PC-3 (cell line): ENCODE measurements at places on chromosomes 12 and 14. TPM values are rescaled to one million over a fixed set of nuclear protein-coding genes. Genes with fewer than 3 reads are reported as not detected.
A peak's percentile ranks its signal among the peaks of the same experiment; 100 is the strongest.

Gene OR10P1
- total RNA-seq, result not detected in 2 replicates

- DNase-seq, result peak; percentile 72
These were observed 33.6 kb upstream of the HNF1A start for GRCh38 chr12:120944645-120945217.

GRCh38 chr12:82174383-82174782 lies 183.8 kb downstream of the CCDC59 start:
- DNase-seq, result no peak

- DNase-seq, result no peak
These were observed 87.0 kb downstream of the TRMT5 start for GRCh38 chr14:60893911-60894310.

- DNase-seq, result no peak
These were observed 156.5 kb upstream of the RMST start for GRCh38 chr12:97306147-97306546.

DNA sequence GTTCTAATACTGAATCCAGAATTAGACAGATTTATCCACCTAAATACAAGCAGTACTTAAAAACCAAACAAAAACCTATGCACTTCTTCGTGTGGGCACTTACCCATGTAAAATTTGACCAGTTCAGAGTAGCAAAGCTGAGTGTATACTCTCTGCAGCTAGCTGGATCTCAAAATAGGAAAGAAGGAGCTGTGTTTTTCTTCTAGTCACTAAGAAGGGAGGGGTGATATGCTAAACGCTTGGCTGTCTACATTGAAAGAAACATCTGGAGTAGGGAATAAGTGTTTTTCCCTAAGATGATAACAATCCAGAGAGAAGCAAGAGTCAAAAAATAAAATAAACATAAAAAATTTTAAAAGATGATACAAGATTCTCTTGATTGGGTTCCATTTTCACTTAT lies 20.0 kb downstream of the RBMS2 start:
- no peak for DNase-seq

Gene RNASE7
- not detected in 2 replicates for total RNA-seq

Gene NXPH4
- total RNA-seq, result 10.7 and 15.1 TPM in 2 replicates

Gene RERGL
- not detected in 2 replicates for total RNA-seq

Gene BMP4
- 8.7 and 16.5 TPM in 2 replicates for total RNA-seq

DNA sequence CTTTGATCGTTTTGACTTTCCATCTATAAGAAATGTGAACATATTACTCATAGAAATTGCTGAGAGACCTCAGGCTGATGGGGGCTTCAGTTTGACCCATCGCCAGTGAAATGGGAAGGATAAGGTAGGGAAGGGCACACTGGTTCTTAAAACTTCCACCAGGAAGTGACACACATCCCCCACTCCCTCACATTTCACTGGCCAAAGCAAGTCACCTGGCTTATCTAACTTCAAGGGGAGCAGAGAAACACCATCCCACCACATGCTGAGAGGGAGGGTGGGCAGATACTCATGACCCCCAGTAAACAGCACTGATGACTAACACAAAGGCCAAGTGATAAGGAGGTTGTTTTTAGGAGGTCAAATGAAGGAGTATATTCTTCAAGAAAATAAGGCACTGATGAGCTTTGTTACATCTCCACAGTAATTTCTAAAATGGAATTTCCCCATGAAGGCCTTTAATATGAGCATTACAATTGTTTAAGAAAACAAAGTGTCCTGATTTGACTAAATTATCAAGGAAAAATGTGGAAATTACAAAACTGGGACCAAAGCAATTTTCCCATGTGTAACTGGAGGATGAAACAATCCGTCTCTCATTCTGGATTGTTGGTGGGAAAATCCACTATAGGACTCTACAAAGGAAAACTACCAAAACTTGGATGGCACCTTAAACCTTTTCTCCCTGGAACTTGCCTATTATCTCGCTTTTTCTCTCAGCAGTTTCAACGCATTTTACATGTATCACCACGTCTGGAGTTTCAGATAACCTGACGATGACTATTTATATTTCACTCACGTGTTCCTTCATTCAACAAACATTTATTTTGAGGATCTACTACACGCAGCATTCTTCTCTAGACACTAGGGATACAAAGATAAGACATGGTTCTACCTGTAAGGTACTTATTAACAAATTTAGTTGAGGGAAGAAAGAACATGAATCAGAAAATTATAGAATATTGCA lies 91.8 kb upstream of the EEA1 start:
- DNase-seq, result no peak

DNA sequence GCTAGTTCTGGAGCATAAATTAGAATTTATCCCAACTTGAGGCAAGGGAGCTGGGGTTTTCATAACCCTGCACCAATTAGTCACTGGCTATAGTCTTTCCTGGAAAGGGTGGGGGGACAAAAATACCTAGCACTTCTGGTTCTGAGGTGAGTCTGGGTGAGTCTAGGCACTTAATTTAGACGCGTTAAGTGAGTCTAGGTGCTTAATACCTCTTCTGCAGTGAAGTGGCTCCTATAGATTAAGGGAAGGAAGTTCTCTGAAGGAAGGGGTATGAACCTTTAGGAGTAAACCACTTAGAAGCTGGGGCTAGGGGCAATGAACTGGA lies 251.7 kb downstream of the EFCAB11 start:
- DNase-seq, result no peak

Gene KRT83
- total RNA-seq, result 0.33 and 1.1 TPM in 2 replicates

DNA sequence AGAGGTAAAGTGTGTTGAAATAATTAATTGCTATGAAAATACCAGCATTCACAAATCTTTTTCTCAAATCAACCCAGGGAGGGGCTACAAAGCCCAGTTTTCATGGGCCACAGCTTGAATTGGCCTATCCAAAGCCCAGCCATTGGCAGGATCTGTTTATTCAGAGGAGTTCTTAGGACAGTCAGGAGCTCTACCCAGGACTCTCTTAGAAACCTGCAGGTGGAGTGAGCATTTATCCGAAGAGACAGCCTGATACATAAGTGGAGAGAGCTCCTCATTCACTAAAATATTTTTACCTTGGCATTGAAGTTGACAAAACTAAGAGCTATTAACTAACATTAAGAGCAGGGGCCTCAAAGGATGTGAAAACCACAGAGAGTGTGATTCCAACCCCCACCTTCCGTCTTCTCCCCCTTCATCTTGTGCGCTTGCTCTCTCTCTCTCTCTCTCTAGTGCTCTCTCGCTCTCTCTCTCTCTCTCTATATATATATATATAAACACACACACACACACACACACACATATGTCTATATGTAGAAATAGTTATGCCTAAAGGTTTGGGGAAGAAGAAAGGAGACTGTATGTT lies 315.5 kb downstream of the SNAPC1 start:
- no peak for DNase-seq

DNA sequence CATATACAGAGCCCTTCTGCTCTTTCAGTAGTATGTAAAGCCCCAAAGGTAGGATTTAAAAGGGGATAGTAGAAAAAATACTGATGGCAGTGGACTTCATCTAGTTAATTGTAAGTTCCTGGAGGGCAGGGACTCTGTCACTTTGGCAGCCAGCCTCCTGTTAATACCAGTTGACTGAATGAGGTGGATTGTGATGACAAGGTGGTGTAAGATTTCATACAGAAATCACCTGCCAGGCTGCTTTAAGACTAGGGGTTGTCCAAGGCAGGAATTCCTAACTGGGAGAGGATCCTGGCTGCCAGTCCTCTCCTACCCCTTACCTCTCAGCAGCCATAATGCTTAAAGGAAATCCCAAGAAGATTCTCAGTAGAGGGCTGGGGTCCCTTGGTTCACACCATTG lies 7.3 kb downstream of the DYRK2 start:
- peak; percentile 32 for DNase-seq

- peak; percentile 62 for DNase-seq
These were observed 448 bp downstream of the FBXL14 start for GRCh38 chr12:1594006-1594260.

Gene PTCSC3
- total RNA-seq, result not detected in 2 replicates

Gene SRRM4
- under 0.01 TPM in 1 of 2 replicates, not detected in the other for total RNA-seq

DNA sequence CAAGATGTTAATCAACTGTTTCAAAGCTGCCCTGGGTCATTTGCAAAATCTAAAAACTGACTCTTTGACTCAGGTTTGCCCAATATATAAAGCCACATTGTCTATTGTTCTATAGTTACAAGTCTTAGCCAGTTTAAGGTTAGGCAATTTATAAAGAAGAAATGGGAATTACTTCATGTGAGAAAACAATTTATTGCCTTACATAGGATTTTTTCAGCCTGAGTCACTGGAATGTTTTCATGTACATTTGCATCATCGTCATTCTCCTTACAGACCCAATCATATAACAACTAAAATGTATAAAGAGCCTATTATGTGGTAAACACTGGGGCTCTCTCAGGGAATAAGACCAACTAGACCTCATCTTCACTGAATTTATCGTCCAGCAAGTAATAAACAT lies 100.3 kb upstream of the PLEKHG7 start:
- DNase-seq, result peak; percentile 90

DNA sequence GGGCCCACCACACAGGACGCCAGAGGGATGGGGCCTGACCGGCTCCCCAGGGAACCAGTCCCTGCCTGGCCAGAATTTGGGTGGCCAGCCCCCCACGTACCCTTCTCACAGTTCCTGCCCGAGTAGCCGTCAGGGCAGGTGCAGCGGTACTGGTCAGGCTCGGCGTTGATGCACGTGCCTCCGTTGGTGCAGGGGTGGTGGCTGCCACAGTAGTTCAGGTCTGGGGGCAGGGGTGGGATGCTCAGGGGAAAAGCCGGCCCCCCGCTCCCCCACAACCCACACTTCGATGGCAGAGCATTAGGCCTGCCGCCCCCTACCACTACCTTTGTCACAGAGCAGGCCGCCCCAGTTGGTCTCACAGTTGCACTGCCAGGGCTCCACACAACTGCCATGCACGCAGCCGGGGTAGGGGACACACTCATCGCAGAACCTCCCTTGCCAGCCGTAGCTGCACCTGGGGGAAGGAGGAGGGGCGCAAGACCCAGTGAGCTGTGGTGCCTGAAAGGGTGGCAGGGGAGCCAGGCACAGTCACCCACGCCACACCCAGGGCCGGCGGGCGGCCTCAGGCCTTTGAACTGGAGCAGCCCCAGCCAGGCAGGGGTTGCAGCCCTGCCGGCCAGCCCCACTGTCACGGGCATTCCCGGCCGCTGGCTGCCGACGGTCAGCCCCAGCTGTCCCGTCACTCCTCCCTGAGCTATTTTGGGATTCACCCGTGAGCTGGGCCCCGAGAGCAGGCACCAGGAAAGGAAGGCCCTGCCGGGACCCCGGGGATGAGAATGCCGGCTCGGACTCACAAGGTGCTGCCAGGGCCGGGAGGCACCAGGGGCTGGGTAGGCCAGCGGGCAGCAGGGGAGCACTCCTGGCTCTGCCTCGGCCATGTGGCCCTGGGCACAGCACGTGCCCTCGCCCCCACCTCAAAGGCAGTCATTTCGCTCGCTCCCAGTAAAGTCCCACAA lies 16.5 kb downstream of the JAG2 start:
- no peak for DNase-seq

GRCh38 chr12:57456145-57456700 lies 1.1 kb downstream of the INHBE start:
- peak; percentile 60 for DNase-seq

Gene NANOG
- total RNA-seq, result not detected in 2 replicates

GRCh38 chr12:69688471-69689427 lies 10.4 kb downstream of the BEST3 start:
- peak; percentile 97 for DNase-seq

- peak; percentile 69 for DNase-seq
These were observed 6.0 kb upstream of the SPTLC2 start for GRCh38 chr14:77622366-77622961.

Gene CACNA2D4
- not detected in 2 replicates for total RNA-seq

Gene DIO3
- total RNA-seq, result 4.9 and 5.8 TPM in 2 replicates

- peak; percentile 29 for DNase-seq
These were observed 9.1 kb downstream of the B4GALNT3 start for GRCh38 chr12:468671-469389.

- no peak for DNase-seq
These were observed 111.3 kb upstream of the FKBP4 start for GRCh38 chr12:2683283-2684025.

DNA sequence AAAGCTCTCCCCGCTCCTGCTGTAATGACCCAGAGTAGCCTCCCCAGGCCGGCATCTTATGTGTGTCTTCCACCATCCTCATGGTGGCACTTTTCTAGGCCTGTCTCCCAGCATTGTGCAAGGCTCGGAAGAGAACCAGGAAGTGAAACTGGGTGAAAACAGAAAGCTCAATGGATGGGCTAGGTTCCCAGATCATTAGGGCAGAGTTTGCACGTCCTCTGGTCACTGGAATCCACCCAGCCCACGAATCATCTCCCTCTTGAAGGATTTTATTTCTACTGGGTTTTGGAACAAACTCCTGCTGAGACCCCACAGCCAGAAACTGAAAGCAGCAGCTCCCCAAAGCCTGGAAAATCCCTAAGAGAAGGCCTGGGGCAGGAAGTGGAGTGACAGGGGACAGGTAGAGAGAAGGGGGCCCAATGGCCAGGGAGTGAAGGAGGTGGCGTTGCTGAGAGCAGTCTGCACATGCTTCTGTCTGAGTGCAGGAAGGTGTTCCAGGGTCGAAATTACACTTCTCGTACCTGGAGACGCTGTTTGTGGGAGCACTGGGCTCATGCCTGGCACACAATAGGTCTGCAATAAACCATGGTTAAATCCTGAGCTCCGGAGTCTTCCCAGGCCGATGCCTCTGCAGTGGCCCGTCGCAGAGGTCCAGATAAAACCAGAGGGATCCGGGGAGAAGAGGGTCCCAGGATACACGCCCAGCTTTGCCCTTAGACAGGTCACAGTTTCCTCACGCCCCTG lies 15.6 kb downstream of the ACVRL1 start:
- DNase-seq, result peak; percentile 35

DNA sequence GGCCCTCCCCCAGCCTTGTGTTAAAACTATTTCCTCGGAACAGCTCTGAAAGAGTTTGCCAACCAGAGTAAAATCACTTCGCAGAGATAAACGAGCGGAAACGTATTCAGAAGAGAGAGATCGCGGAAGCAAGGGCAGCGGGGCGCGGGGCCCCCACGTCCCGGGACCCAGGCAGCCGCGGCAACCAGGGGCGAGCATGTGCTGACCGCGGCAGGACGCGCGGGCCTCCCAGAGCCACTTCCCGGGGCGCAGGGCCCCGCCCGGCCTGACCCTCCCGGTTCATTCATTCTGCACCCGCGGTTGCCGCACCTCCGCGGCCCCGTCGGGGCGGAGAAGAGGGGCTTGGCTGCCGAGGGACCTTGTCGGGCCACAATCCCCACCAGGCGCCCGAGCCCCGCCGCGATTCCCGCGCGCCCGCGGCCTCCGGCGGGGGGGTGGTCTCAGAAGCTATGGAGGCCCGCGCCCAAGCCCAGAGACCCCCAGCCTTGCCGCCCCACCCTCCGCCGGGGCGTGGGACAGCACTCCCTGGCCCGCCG lies 598 bp downstream of the UBE2N start:
- DNase-seq, result peak; percentile 12

DNA sequence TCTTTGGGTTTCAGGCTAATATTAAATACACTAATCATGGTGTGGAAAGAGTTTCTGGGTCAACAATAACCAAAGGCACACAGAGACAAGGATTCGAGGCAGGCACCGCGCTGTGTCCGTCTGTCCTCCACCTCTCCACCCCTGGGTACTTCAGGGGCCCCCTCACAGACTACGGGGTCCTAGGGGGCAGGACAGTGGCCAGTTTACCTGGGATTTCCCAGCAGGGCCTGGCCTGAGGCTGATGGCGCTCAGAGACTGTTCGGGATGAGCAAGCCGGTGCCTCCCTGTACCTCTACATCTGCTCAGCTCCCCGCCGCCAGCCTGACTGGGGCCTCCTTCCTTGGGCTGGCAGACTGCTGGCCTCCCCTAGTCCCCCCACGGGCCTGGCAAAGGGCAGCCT lies 18.1 kb upstream of the EIF5 start:
- DNase-seq, result no peak

Gene KCNH3
- total RNA-seq, result 0.07 and 0.12 TPM in 2 replicates

- no peak for DNase-seq
These were observed 3.6 kb upstream of the AJUBA start for GRCh38 chr14:22985894-22986507.

Gene CLEC7A
- 0.40 TPM in 1 of 2 replicates, not detected in the other for total RNA-seq

Gene B4GALNT1
- total RNA-seq, result 39.0 and 42.3 TPM in 2 replicates

Gene KCNC2
- not detected in 2 replicates for total RNA-seq
